Fibroblast of villous mesenchyme (primary cell): ENCODE measurements at places on chromosomes 3 and 15. TPM values are rescaled to one million over a fixed set of nuclear protein-coding genes. Genes with fewer than 3 reads are reported as not detected.

DNA sequence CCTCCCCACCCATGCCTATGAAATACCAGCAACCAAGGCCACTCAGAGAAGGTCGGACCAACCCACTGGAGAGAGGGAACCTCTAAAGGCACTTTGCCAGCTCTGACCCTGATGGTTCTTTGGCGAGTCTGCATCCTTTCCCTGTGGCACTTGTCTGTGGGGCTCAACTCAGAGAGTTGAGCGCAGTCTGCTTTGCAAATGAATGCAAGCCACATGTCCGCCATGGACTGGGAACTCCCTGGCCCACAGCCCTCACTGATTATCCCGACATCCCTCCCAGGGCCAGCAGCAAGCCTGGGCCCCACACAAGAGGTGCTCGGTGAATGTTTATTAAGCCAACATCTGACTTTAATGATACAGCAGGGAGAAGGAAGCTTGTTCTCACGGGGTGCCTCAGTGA lies 55.5 kb upstream of the HES1 start:
- DNase-seq = peak; percentile 39

DNA sequence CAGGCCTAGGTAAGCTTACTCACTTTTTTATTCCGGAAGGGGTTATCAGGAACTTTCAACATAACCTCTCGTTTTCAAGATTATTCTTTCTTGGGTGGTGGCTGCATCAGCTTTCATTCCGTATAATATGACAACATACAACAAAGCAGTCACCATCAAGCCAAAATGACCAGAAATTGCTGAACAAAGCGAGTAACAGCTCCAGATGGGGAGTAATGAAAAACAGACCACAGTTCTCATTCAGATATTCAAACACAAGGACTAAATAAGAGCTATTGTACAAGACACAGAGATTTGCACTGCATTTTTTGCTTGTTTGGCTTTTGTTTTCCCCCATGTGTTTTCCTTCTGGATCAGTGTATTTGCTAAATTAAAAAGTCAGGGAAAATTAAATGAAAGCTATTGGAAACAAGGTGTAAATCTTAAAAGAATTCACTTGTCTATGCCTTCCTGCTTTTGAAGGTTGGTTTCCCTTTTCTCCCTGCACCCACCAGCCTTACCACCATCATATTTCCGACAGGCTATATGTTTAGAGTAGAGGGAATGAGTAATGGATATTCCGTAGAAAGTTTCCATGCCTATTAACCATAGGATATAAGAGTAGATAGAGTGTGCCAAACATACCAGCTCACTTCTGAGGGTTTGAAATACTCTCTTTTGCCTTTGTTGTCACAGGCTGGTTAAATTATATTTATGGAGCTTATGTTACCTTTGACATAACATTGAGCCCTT lies 213.6 kb downstream of the RBMS3 start:
- peak; percentile 69 for DNase-seq

DNA sequence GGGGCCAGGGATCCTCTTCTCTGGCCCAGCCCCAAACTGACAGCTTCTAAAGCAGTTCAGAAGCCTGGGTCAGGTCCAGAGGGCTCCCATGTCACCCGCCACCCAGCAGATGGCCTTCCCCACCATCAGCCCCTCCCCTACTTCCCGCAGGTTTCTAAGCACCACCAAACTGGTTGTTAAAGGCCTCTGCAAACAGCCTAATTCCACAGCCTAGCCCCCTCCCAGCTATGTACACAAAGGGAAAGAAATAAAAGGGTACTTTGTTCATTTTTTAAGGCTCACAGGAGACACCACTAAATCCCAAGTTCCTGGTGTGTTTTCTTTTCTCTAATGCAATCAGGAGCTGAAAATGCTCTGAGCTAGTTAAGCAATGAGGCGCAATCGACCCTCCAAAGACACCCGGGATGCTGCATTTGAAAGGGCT lies 30.6 kb downstream of the PLCH1 start:
- no peak for DNase-seq

GRCh38 chr15:28887339-28888174 lies 1.8 kb downstream of the APBA2 start:
- no peak for DNase-seq

Gene KNG1
- total RNA-seq = not detected in 2 replicates

GRCh38 chr3:16906682-16907081 lies 21.9 kb downstream of the PLCL2 start:
- DNase-seq = peak; percentile 34

Gene LEKR1
- total RNA-seq = 0.86 and 0.97 TPM in 2 replicates
